HS-5 (cell line): ENCODE measurements at places on chromosomes 1 and 21.
A peak's percentile ranks its signal among the peaks of the same experiment; 100 is the strongest.

DNA sequence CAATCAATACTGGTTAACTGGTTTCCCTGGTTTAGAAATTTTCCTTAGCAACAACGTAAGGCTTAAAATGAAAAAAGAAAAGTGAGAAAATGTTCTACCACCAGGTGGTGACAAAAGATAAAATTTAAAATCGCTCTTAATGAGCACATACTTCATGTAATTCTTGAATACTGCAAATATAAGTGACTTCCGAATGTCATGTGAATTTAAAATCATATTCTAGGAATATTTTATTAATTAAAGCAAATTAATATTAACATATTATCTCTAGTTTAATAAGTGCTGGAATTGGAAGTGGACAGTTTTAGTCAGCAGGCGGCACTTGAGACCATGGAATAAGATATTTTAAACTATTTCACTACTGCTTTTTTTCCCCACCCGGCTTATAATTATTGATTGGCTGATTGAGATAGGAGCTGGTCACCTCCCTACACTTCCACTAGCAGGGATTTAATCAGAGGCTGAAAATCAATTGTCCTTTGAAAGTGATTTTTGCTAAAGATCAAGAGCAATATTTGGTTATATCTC is 5.0 kb upstream of the ADAMTS1 start:
- DNase-seq: no peak

- DNase-seq: no peak
Measured at GRCh38 chr1:85300140-85300539, 23.7 kb upstream of the BCL10 start.

DNA sequence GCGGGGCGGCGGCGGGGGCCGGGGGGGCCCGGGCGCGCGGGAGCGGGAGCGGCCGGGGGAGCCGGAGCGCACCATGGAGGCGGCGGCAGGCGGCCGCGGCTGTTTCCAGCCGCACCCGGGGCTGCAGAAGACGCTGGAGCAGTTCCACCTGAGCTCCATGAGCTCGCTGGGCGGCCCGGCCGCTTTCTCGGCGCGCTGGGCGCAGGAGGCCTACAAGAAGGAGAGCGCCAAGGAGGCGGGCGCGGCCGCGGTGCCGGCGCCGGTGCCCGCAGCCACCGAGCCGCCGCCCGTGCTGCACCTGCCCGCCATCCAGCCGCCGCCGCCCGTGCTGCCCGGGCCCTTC is 546 bp downstream of the SKI start:
- no peak for DNase-seq

DNA sequence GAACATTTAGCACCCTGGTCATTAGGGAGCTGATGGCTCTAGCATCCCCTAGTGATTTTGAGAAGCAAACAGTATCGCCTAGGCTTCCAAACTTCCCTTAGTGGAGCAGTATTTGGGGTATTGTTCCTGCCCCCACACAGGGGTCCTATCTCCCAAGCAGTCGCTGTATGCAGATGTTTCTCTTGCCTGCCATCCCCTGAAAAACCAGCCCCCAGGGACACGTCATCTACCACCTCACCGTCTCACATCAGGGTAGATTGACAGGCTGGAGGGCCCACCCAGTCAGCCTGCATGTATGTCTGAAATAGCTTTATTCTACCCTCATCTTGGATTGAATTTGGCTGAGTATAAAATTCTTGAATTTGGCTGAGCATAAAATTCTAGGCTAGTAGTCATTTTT is 33.9 kb downstream of the TENT5C start:
- DNase-seq: no peak

DNA sequence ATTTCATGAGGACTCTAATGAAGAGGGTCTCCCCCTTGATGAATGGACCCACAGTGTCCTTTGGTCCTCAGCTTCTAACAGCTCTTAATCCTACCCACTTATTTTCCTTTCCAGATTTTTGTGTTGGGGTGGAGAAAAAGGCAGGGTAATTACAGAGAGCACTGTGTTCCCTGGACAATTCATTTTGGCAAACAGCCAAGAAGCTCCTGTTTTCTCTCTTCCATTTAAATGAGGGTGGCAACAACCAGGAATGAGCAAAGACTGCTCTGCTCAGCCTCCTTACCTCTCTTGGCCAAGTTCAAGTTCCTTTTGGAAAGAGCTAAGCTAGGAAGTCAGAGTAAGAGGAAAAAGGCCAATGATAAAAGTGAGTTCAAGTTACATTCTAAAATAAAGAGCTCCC is 11.9 kb downstream of the XKR8 start:
- DNase-seq: no peak

DNA sequence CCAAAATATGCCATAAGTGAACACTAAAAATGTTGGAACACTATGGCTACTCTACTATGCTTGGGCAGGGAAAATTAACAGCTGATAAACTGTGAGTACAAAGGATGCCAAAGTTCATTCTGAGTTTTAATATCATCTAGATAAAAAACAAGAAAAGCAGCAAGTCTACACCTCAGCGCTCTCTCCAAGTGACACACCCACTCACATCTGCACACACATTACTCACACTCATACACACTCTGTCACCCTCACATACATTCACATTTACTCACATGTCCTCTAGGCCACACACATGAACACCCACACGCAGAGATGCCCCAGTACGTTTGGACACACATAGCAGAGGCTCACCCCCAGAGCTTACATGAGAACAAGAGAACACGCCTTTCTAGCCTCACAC is 87.3 kb upstream of the RAB4A start:
- DNase-seq: no peak

DNA sequence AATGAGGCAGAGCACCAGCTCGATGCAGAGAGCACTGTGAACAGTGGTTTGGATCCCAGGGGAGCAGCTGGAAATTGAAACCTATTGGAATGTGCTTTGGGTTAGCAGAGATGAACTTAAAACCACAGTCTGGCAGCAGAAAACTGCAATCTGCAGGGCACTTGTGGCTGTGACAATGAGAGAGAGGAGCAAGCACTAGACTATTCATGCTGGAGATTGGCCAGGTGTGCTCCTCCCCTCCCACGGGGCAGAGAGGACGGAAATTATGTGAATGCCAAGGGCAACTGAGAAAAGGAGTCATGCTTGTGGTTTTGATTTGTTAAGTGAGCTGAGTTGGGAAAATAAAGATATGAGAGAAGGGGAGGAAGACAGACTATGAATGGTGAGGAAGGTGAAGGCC is 38.1 kb downstream of the HSD3B2 start:
- DNase-seq: peak; percentile 64

DNA sequence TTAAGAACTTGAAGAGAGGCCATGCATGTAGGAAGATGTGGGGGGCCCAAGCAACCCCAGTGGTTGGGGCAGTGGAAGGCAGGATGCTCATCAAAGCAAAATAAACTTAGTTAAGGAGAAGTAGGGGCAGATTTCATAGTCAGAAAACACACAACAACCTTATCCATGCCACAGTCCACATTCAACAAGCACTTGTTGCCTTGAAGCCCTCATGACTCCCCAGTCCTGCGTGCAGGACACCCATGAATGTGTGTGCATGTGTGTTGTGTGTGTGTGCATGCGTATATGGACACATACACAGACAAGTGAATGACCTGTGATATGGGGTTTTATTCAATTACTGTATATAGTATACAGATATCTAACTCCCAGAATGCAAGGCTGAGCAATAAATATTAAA is 186.9 kb downstream of the PSMG1 start:
- DNase-seq: no peak

DNA sequence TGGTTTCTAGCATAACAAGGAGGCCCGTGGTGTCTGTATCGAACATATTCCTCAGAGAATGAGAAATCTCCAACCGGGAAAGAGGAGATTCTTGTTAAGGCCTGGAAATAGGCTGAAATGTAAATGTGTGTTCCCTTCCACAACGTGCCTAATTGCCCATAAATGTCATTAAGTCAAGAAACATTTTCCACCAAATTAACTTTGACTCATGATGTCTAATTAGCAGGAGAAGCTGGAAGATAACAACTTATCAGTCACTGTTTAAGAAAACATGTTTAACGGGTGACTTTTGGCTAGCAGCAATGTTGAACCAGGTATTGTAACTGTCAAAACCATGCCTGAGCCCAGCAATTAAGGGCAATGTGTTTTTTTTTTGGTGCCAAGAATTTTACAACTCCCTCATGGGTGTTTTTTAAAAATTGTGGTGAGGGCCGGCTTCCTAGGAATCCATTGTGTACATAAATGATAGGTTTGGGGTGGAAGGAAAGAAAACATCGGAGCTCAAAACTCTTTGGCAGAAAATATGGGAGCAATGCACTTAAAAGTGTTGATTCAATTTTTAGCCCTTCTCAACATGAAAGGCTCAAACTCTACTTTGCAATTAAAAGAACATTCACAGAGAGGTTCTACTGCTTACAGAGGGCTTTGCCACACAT is 67.0 kb downstream of the OLIG1 start:
- no peak for DNase-seq

DNA sequence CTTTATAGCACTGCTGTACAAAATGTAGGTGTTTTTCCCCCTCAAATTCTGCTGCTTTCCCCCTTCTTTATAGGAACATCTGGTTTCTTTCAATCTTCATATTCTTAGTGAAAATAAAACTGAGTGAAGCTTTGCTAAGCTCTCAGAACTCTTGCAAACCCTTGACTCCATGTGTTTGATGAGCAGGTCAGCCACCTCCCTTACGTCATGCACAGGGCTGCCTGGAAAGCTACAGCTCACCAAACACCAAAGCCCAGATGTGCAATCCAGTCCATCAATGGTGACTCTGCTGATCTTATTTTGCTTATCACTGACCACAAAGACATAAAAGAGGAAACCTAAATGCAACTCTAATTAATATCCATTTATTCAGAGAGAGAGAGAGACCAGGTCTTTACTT is 5.5 kb downstream of the CACNA1E start:
- DNase-seq: no peak

- no peak for DNase-seq
Measured at GRCh38 chr1:212754193-212754592, 37.4 kb downstream of the NSL1 start.

DNA sequence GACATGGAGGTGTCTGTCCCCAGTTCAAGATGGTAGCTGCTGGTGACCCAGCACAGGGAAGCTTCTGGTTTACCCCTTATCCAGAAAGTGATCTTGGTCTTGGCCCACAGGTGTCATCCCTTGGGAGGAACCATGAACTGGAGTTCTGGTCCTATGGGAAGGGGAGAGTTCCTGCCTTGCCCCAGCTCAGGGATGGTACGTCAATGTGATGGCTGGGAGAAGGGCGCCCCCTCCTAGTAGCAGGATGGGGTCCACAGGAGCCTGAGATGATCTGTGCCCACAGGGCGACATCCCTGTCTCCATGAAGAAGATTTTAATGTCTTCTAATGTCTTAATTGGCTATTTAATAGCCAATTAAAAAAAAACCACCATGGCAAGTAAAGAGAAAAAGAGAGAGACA is 249.8 kb downstream of the SIPA1L2 start:
- DNase-seq: no peak

DNA sequence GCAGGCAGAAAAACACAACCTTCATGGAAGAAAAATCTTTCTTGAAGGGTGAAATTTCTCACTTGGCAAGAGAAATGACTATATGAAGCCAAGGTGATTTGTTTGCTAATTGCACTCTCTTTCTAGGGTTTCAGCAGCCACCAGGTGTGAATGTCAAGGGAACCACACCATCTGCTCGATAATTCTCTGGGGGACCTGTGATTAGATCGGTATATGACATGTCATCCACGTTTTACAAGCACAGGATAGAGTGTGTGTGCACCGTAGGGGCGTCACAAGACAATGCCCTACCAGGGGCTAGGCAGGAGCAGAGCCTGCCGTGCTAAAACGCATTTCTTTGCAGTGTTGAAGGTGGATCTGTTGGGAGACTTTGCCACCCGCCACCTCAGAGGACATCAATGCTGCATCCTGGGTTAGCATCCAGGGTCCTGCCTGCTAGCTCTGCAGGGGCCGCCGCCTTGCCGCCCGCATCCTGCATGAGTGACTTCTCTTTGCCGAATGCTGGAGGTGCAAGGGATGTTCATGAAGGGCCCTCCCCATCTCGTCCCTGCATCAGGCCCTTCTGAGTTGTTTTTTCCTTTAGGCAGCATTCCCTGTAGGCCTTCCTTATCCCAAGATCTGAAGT is 37.8 kb upstream of the CCSAP start:
- DNase-seq: no peak

DNA sequence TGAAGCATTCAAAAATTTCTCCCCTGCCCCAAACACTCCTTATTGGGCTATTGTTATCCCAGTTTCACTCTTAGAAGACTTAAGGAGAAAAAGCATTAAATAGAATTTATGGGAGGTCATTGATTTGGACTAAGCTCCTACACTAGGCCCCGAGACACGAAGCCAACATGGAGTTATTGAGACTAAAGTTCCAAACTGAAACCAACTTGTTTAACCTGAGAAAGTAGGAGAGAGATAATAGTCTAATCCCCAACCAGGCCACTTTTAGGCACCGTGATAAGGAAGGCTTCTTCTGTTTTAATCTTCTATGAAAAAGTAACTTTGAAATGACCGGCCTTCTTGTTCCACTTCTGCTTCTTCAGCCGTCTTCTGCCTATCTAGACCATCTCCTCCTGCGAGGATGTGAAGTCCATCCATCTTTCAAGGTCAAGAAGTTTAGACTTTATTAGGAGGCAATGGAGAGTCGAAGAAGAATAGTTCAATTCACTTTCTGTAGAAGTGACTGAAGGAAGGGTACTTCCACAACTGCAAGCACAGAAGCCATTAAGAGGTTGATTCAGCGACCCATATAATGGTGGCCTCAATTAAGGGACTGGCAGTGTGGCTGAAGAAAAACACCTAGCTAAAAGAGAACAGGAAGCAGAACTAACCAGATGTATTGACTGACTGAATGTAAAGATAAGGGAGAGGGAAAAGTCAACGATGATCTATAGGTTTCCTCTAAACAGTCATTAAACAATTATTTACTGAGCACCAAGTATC is 428.8 kb downstream of the SMYD3 start:
- DNase-seq: no peak

DNA sequence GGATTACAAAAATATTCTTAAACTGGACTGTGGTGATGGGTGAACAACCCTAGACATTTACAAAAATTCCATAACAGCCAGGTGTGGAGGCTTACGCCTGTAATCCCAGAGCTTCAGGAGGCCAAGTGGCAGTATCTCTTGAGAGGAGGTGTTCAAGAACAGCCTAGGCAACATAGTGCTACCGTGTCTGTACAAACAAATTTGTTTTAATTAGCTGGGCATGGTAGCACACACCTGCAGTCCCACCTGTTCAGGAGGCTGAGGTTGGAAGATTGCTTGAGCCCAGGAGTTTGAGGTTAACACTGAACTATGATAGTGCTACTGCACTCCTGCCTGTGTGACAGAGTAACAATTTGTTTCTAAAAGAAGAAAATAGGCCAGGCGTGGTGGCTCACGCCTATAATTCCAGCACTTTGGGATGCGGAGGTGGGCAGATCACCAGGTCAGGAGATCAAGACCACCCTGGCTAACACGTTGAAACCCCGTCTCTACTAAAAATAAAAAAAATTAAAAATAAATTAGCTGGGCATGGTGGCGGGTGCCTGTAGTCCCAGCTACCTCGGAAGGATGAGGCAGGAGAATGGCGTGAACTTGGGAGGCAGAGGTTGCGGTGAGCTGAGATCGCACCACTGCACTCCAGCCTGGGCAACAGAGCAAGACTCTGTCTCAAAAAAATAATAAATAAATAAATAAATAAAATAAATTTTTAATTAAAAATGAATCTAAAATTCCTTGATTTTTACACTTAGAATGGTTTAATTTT is 37.1 kb downstream of the ARID4B start:
- DNase-seq: no peak
